ENCODE measurements at places on chromosomes 7 and 10.

- DNase-seq, result no peak
Observed at GRCh38 chr10:114623661-114624294, 34.3 kb downstream of the ABLIM1 start.

DNA sequence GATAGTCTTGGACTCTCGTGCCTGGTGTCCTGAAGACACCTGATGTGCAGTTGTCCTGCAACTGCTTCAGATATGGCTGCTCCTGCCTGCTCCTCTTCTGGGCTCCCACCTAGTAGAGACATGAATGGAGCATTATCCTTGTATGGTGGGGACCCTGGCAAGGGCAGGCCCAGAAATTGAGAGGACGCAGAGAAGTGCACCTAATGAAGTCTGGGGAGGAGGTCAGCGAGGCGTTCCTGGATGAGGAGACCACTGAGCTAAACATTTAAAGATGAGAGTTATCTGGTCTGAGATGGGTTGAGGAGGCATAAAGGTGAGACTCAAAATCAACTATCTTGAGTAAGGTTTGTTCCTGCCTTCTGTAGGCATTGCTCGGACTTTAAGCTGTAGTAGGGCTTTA lies 66.3 kb downstream of the WDFY4 start:
- DNase-seq, result no peak

- DNase-seq, result no peak
Observed at GRCh38 chr7:147044941-147045340, 928.3 kb downstream of the CNTNAP2 start.

- no peak for DNase-seq
Observed at GRCh38 chr7:13155188-13155587, 467.8 kb downstream of the ARL4A start.

GRCh38 chr10:84026821-84027257 lies 112.5 kb upstream of the GHITM start:
- no peak for DNase-seq

- no peak for DNase-seq
Observed at GRCh38 chr7:109893231-109893630, 1197.7 kb upstream of the LRRN3 start.

DNA sequence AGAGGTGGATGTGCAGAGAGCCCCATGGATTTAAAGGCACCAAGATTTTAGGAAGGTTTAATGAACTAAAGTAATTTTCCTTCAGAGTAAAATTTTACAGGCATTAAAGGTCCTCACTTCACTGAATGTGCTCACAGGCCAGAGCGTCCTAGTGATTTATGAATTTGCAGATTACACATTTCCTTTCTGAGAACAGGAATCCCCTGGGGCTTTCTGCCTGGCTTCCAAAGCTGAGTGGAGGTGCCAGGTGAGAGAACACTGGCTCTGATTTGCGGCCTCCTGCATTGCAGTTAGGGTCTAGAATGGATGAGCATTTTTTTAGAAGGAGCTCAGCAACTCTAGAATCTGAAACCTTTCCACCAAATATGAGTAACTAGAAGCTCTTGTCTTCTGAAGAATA lies 194.3 kb downstream of the SORCS3 start:
- no peak for DNase-seq

DNA sequence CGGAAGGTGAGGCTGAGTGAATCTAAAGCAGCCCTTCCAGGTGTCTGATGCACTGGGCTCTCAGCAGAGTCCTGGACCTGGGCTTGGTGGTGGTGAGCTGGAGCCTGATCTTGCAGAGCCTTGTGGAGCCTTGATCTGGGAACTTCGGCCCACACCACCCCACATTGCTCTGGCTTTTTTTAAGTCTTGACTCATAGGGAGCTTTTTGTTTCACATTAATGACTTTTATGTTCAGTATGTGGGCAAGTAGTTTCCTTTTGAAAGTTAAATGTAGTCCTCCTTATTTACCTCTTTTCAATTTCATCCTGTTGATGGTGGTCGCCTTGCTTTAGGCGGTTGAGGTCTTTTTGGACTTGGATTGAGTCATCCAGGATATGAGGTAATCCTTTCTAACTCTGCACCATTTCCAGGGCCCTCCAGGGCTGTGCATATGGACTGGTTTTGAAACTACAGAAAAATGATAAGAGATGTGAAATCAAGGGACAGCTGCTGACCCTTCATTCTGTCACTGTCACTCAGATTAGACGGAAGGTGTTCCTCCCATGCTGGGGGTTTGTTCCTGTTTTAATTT lies 2.9 kb upstream of the NRAP start:
- DNase-seq, result no peak

DNA sequence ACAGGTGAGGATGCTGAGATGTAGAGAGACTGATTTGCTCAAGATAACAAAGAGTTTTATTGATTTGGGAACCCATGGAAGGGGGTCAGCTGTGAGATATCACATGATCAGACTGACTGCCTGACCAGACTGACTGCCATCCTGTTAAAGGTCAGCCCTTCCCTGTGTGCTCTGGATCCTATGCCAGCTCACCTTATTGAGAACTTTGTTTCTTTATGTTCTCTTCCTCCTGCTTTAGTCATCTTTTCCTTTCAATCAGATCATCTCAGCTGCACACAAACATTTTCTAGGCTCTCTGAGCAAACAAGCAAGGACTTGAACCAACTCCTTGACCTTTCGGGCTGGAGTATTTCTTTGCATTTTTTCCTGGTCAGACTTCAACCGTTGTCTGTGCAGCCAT lies 50.0 kb upstream of the MTPN start:
- no peak for DNase-seq

DNA sequence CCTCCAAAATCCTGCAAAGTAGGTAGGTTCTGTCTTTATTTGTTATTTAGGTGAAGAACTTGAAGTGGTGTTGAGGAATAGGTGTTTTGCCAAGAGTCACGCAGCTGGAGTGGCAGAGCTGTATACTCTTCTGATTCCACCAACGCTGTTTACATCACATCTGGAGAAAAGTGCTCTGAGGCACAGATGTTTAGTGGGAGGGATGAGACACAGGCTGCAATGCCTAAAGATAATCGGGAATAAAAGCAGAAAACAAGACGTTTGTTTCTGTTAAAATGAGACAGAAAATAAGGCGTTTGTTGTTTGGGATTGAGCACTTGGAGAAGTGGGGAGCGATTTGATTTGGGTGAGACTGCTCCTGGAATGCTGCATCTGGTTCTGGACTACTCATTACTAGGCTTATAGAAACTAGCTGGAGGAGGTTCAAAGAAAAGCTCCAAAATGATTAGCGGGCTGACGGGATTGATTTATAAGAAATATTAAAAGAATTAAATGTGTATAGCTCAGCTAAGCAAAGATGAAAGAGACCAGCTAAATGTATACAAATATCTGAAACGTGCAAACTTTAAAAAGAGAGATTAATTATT lies 54.3 kb downstream of the TRUB1 start:
- no peak for DNase-seq

DNA sequence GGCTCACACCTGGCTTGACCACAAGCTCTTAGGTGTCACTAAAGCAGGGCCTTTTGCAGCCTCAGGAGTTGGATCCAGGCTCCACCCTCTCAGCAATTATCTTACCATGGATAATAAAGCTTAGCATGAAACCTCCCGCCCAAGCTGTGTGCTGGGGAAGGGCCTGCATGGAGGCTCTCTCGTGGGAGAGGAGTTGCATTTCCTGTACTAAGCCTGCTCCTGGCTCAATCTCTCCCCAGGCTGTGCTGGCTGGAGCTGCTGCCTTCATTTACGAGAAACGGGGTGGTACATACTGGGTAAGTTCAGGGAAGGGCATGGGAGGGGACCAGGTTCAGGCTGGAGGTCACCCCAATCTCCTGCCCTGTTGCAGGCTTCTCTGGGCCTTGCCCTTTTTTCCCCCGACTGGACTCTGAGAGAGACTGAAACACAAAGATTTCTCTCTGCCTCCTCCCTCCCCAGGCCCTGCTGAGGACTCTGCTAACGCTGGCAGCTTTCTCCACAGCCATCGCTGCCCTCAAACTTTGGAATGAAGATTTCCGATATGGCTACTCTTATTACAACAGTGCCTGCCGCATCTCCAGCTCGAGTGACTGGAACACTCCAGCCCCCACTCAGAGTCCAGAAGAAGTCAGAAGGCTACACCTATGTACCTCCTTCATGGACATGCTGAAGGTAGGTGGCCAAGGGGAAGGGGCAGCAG lies 2.7 kb downstream of the TMEM176A start:
- no peak for DNase-seq

DNA sequence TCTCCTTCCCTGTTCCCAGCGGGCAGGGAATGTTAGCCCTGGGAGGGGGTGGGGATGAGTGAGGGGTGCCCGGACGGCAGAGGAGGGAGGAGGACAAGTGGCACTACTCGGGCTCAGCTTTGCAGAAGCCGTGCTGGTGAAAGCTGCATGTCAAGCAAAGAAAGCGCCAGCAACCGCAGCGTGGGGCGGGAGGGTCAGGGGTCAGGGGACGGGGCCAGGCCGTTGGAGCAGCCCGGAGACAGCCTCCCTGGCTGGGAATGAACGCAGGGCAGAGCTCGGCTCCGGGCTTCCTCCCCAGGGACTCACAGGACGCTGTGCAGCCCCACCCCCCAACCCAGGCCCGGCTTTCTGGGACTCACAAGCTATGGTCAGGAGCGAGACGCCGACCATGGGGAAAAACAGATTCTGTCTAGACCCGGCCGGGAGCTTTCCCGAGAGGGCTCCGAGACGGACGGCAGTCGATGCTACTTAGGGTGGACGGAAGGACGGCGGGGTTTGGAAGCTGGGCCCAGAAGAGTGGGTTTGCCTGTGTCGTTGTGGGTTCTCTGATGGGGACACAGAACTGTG lies 113.4 kb downstream of the VIPR2 start:
- DNase-seq, result no peak

- DNase-seq, result no peak
Observed at GRCh38 chr7:7897949-7898515, 70.6 kb upstream of the GLCCI1 start.

GRCh38 chr7:77427996-77428603 lies 12.0 kb upstream of the GSAP start:
- no peak for DNase-seq

DNA sequence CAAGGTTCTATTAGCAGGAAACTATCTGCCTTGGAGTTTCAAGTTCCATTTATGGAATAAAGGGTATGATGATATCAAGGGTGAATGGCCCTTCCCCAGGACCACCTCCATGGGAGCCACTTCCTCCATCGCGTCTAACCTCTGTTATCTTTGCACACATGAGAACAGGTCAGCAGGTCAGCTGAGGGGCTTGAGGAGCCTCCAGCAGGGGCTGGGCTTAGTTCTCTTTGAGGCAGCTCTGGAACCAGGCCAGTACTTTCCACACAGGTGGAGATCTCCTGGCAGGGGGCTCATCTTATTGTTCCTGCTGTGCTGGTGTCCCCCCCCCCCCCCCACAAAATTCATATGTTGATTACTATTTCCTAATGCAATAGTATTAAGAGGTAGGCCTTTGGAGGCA lies 472.2 kb upstream of the ZMIZ1 start:
- DNase-seq, result no peak

- no peak for DNase-seq
Observed at GRCh38 chr10:42753507-42754154, 29.0 kb upstream of the BMS1 start.

- DNase-seq, result no peak
Observed at GRCh38 chr10:84118395-84119006, 20.8 kb upstream of the GHITM start.

DNA sequence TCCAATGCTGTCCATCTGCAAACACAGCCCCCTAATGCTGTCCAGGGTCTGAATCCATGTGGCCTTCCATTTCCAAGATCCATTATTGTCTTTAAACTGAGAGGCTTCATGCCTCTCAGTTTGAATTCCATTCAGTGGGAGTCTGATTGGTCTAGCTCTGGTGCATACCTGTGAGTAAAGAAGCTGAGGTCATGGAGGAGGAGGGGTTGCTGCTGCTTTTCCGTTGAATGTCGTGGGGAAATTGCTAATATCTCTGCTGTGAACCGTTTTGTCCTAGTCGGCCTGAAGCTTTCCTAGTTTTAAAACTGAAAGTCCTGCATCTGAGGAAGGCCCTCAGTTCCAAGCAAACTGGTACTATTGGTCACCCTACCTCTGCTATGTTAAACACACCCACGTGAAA lies 17.7 kb downstream of the SH2D4B start:
- DNase-seq, result no peak

GRCh38 chr10:44946205-44946604 lies 13.4 kb upstream of the RASSF4 start:
- no peak for DNase-seq

DNA sequence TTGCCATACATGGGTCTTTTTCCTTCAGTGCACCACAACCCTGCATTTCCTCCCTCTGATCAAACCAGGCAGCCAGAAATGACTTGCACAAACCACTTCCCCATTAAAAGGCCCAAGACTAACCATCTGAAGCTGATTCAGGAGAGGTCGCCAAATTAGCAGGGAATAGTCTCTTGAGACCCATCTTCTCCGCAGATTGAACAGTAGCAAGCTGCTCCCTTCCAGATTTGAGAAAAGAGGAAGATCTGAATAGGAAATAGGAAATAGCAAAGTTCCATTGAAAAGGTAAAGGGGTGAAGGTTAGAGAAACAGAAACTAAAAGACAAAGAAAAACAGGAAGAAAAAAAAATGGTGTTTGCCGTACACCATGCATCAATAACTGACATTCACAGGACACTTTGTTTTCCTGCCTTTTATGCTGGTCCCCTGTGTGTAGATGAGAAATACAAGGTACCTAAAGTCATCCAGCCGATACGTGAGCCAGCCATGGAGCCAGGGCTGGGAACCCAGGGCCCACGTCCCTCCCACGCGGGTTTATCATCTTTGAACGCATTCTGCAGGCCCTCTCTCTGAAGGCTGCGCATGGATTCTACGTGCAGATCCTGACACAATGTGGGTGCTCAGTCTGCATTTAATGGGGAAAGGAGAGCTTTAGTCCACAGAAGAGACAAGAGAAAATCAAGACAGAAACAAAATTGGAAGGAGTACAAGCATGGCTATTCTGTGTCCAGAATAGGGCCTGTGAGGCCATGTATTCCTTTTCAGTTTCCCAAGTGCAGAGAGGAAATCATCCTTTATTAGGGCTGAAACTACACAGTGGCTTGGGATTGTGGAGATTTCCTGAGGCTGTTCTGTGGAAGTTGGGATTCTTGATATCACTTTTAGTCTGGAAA lies 268.4 kb upstream of the NPVF start:
- DNase-seq, result no peak

- no peak for DNase-seq
Observed at GRCh38 chr10:44180321-44181168, 204.4 kb downstream of the CXCL12 start.

GRCh38 chr10:99539120-99539519 lies 6.4 kb downstream of the NKX2-3 start:
- no peak for DNase-seq
